Activated CD8-positive, alpha-beta T cell treated with anti-CD3 and anti-CD28 coated beads for 36 hours (primary cell): ENCODE measurements at places on chromosomes 13 and 19. TPM values are rescaled to one million over a fixed set of nuclear protein-coding genes. Genes with fewer than 3 reads are reported as not detected.

DNA sequence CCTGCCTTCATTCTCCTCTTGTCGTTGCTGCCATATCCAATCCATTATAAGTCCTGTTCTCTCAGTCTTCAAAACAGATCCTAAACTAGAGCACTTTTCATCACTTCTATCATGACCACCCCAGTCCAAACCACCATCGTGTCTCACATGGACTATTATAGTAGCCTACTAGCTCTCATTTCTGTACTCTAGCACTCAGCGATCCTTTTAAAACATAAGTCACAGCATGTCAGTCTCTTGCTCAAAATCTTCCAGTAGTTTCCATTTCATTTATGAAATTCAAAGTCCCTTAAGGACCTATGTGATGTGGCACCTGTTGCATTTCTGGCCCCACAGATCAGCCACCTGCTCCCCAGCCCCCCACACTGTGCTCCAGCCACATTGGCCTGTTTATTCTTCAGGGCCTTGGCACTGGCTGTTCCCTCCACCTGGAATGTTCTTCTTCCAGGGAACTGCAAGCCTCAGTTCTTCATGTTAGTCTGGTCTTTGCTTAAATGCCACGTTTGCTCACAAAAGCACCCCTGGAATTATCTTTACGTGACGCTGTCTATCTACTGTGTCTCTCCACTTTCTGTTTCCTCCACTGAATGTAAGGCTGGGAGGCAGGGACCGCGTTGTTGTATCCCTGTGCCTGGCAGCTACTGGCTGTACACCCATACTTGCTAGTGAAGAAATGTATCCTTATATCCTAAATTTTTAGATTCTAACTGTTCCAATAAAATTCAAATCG lies 64.3 kb downstream of the MBNL2 start:
- no peak for DNase-seq
- peaks cover 14% of the 10 kb centered on the region for H3K36me3 ChIP-seq
- H3K27ac ChIP-seq, result no peak overlapping the region

DNA sequence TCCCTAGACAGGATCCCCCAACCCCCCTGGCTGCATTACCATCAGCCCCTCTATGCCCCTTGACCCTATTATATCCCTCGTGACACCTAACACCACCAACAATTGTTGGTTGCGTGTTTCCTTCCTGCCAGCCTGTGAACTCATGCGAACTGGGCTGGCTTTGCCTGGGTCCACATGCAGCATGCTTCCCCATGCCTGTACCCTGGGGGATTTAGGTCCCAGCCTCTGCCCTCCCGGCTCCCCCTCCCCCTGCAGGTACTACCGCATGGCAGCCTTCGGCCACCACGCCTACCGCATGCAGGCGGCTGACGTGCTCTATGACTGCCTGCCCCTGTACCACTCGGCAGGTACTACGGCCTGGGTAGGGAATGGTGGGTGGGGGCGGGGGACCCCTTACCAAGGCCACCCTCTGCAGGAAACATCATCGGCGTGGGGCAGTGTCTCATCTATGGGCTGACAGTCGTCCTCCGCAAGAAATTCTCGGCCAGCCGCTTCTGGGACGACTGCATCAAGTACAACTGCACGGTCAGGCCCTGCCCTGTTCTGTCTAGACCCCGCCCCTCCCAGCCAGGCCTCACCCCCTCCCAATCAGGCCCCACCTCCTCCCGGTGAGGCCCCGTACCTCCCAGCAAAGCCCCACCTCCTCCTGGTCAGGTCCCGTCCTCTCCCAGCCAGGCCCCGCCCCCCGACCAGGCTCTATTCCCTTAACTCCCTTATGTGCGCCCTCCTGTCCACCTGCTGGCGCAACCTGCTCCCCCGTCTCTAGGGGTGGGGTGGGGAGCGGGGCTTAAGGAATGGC lies 18.5 kb downstream of the SLC27A1 start:
- no peaks in the 10 kb centered on the region for H3K36me3 ChIP-seq
- H3K4me3 ChIP-seq, result peak overlapping the region; percentile 73
- no peaks in the 10 kb centered on the region for H3K27me3 ChIP-seq
- peaks cover 35% of the 10 kb centered on the region for H3K4me1 ChIP-seq
- DNase-seq, result peak; percentile 92

DNA sequence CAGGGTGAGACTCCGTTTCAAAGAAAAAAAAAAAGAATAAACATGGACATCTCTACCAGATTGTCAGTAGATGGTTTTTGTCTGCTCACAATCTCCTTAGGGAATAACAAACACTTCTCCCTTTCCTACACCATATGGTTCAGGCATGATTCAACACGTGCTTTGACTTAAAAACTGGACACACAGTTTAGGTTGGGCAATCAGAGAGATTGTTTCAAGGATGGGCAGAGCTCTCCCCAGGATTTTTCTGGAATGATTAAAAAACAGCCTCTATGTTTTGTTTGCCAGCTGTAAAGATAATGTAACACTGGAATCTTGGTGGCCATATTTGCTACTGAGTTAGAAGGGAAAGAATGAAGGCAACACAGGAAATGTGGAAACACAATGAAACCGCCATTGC lies 150.1 kb upstream of the TSC22D1 start:
- no peak overlapping the region for H3K4me3 ChIP-seq
- no peaks in the 10 kb centered on the region for H3K4me1 ChIP-seq
- no peak overlapping the region for H3K27ac ChIP-seq
- DNase-seq, result no peak
- no peaks in the 10 kb centered on the region for H3K36me3 ChIP-seq

- no peak overlapping the region for H3K27ac ChIP-seq
- no peaks in the 10 kb centered on the region for H3K27me3 ChIP-seq
- H3K4me3 ChIP-seq, result no peak overlapping the region
- no peak for DNase-seq
- H3K36me3 ChIP-seq, result peaks cover 36% of the 10 kb centered on the region
Observed at GRCh38 chr19:40667602-40668001, 22.8 kb downstream of the NUMBL start.

DNA sequence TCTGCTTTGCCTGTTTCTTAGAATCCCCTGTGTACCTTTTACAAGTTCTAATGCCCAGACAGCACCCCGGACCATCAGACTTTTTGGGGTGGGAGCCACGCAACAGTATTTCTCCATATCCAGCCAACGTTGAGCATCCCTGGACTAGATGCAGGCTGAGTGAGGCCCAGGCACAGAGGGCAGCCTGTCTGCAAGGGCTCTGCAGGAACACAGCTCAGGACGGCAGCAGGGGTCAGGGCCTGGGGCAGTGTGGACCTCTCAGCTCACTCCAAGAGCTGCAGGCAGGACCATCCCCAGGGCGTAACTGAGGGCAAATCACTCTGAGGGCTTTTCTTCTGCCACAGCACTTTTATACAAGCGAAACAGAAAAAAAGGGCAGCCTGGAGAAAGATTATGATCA lies 95.8 kb downstream of the DNAJC15 start:
- no peaks in the 10 kb centered on the region for H3K36me3 ChIP-seq
- no peak for DNase-seq
- H3K4me3 ChIP-seq, result no peak overlapping the region
- H3K27ac ChIP-seq, result no peak overlapping the region
- peaks cover 3% of the 10 kb centered on the region for H3K27me3 ChIP-seq

GRCh38 chr19:5182751-5183150 lies 157.9 kb downstream of the PTPRS start:
- H3K27ac ChIP-seq, result no peak overlapping the region
- H3K27me3 ChIP-seq, result peaks cover 2% of the 10 kb centered on the region
- H3K36me3 ChIP-seq, result no peaks in the 10 kb centered on the region
- H3K4me1 ChIP-seq, result no peaks in the 10 kb centered on the region

- no peaks in the 10 kb centered on the region for H3K36me3 ChIP-seq
- no peak overlapping the region for H3K27ac ChIP-seq
- no peak overlapping the region for H3K4me3 ChIP-seq
- DNase-seq, result no peak
- H3K27me3 ChIP-seq, result peaks cover 1% of the 10 kb centered on the region
- H3K4me1 ChIP-seq, result no peaks in the 10 kb centered on the region
Observed at GRCh38 chr13:98200211-98200878, 23.3 kb upstream of the RNF113B start.

RTBDN gene
- not detected for total RNA-seq

- no peak overlapping the region for H3K4me3 ChIP-seq
- H3K27ac ChIP-seq, result no peak overlapping the region
- H3K27me3 ChIP-seq, result no peaks in the 10 kb centered on the region
- no peak for DNase-seq
- peaks cover 18% of the 10 kb centered on the region for H3K36me3 ChIP-seq
- H3K4me1 ChIP-seq, result peaks cover 4% of the 10 kb centered on the region
Observed at GRCh38 chr19:45070861-45071544, 5.3 kb downstream of the ZNF296 start.

GRCh38 chr19:8069096-8069973 lies 16.8 kb downstream of the CCL25 start:
- H3K4me1 ChIP-seq, result peaks cover 14% of the 10 kb centered on the region
- no peak overlapping the region for H3K4me3 ChIP-seq
- no peaks in the 10 kb centered on the region for H3K36me3 ChIP-seq
- DNase-seq, result peak; percentile 48
- no peaks in the 10 kb centered on the region for H3K27me3 ChIP-seq

ZNF154 gene
- total RNA-seq, result 3.6 TPM

DNA sequence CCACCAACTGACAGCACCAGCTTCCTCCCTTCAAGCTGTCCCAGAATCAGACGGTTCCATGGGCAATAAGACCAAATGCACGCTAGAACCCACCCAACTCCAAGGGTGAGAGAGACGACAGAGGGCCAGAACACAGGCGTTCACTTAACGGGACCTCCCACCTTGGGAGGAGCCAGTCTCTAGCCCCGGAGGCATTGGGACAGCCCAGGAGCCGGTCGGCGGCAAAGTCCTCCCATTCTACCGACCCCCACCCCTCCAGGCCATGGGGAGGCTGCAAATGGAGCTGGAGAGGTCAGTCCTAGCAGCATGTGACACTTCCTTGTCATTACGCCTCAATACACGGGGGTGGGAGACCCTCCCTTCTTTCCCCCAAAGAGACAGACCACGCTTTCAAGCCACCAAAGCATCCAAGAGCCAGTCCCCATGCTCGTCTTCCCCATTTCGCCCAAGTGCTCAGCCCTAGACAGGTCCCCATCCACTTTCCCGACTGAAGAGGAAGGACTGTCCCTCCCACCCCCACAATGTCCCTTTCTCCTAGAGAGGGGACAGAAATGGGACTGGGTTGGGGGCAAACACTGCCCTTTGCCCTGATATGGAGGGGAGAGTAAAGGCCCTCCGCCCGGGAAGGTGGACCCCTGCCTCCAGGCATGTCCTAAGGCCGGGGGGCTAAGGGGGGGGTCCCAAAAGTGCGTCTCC lies 964 bp downstream of the KHSRP start:
- no peaks in the 10 kb centered on the region for H3K27me3 ChIP-seq
- peaks cover 33% of the 10 kb centered on the region for H3K4me1 ChIP-seq
- H3K4me3 ChIP-seq, result peak overlapping the region; percentile 93
- peaks cover 44% of the 10 kb centered on the region for H3K36me3 ChIP-seq
- DNase-seq, result peak; percentile 64
